ENCODE measurements at places on chromosomes 3 and 15. TPM values are rescaled to one million over a fixed set of nuclear protein-coding genes. Genes with fewer than 3 reads are reported as not detected.

DZIP1L gene
- total RNA-seq: 0.77 TPM

GPR160 gene
- 2.0 TPM for total RNA-seq

ABHD10 gene
- total RNA-seq: 28.9 TPM

IL17RB gene
- total RNA-seq: not detected

NR1I2 gene
- not detected for total RNA-seq

WNT5A gene
- total RNA-seq: 3.9 TPM

ERICH6 gene
- under 0.01 TPM for total RNA-seq

SERINC4 gene
- 0.13 TPM for total RNA-seq

AGTR1 gene
- total RNA-seq: not detected

- peak; percentile 61 for DNase-seq
These were observed 56.0 kb downstream of the CNTN4 start for GRCh38 chr3:2154621-2155020.

DNA sequence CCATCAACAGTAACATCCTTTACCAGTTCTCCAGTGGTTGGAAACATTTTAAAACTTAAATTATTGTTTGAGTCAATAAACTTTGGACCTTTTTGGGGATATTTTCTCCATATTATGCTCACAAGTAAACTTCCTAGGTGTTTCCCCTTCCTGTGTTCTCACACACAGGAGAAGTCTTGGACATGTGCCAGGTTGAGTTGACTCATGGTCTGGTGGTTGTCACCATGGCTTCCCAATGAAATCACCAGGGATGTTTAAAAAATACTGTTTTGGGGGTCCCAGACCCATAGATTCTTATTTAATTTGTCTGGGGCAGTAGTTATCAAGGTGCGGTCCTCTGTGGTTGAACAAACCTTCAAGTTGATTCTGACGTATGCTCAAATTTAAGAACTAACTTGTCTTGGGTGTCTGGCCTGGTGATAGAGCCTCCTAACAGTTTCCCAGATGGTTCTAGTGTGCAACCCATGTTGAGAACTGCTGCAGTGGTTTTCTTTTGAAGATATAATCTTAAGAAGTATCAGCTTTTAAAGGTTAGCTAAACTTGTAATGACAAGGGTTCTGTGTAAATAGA is 291.8 kb downstream of the EDEM1 start:
- peak; percentile 37 for DNase-seq

DNA sequence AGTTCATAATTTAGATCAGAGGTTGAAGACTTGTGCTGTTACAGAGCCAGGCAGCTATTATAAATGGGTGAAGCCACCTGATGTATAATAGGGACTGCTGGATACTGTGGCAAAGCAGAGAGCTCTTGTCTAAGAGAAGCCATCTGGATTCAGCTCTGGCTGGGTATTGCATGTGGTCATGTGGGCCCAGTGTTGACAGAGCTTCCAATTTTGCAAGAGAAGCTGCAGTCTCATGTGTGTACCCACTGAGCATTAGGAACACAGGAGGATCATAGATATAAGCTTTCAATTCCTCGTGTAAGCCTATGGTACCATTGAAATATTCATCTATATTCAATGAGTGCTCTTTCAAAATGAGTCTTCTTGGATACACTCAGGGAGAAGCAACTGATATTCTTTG is 303.9 kb upstream of the SLCO3A1 start:
- DNase-seq: no peak

GRCh38 chr15:40958723-40959122 is 5.5 kb downstream of the CHAC1 start:
- no peak for DNase-seq

DNA sequence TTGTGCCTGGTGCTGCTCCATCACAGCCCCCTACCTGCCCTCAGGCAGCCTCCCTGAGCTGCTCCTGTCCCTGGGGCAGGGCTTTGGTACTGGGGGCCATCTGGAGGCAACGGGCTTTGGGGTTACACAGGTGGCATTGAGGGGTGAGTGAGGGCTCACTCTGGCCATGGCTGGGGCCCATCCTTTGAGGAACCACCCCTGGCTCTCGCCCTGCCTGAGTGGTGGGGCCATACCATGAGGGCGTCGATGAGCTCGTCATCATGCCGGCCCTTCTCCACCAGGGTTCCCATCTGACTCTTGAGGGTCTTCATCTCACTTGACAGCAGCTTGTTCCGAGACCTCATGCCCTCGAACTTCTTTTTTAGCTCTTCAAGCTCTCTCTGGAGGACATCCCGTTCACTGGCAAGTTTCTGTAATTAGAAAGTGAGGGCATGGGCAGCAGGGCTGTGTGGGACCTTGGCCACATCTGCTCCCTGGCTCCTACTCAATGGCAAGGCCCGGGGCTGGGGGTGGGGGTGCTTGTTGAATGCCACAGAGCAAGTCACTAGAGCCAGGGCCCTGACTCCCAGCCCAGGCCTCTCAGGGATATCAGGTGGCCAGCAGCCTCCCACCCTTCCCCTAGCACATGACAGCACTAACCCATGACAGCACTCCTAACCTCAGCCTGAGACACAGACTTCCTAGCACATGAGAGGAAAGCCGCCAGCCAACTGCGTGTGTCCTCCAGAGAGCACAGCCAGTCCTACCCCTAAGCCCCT is 33.5 kb downstream of the CCDC13 start:
- DNase-seq: no peak

DNA sequence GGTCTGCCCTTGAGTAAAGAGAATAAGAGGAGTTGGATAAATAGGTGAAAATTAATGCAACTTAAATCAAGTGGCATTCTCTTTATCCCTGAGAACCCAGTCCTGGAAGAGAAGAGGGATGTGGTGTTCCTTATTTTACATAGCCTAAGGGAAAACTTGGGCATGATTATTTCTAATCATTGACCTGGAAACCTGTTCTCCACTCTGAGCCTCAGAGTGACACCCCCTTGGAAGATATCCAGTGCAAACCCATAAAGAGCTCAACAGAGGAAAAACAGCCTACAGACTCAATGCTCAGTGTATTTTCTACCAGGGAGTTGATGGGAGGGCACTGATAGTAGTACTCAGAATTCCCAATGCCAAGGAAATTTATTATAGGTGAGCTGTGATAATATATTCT is 22.0 kb downstream of the SLC15A2 start:
- DNase-seq: no peak

GRCh38 chr3:189629803-189630455 is 1.3 kb upstream of the TP63 start:
- DNase-seq: no peak

DNA sequence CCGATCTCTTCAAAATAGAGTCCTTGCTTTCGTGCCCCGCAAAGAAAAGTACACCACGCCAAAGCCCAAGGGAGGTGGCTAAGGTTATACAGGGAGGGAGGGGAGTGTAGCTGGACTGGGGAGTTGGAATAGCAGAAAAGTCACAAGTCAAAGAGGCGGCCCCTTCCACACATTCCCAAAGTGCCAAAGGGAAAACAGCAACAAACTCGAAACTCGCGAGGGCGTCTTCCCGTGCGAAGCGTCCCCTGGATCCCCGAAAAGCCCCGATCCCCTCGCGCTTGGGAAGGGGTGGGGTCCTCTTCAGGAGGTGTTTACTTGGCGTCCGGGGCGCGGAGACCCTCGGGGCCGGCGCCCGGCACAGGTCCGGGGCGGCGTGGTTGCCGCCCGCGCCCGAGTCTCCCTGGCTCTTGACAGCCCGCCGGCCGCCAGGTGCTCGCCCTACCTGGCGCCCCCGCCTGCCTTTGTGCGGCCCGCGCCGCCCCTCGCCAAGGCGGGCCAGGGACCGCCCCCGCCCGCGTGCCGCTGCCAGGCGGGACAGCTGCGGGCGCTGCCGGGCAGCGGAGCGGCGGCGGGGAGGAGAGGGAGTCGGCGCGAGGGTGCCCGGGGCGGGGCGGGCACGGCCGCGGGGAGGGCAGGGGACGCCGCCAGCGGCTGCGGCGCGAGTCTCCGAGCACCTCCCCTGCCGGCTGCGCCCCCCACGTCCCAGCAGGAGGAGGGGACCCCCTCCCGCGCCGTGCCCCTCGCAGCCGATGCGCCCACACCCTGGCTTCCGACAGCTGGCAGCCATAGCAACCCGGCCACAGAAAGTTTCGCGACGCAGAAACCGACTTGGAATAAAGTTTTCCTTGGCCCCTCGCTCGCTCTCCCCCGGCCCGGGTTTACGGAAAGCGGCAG is 966 bp downstream of the MYO1E start:
- DNase-seq: no peak
